ENCODE measurements at places on chromosomes 13 and 19. TPM values are rescaled to one million over a fixed set of nuclear protein-coding genes. Genes with fewer than 3 reads are reported as not detected.
A peak's percentile ranks its signal among the peaks of the same experiment; 100 is the strongest.

Gene IGFL2
- total RNA-seq: not detected

Gene CEACAM7
- not detected for total RNA-seq

Gene LACC1
- total RNA-seq: 3.0 TPM

Gene SLC7A10
- 2.5 TPM for total RNA-seq

Gene FOXA3
- total RNA-seq: 24.9 TPM

DNA sequence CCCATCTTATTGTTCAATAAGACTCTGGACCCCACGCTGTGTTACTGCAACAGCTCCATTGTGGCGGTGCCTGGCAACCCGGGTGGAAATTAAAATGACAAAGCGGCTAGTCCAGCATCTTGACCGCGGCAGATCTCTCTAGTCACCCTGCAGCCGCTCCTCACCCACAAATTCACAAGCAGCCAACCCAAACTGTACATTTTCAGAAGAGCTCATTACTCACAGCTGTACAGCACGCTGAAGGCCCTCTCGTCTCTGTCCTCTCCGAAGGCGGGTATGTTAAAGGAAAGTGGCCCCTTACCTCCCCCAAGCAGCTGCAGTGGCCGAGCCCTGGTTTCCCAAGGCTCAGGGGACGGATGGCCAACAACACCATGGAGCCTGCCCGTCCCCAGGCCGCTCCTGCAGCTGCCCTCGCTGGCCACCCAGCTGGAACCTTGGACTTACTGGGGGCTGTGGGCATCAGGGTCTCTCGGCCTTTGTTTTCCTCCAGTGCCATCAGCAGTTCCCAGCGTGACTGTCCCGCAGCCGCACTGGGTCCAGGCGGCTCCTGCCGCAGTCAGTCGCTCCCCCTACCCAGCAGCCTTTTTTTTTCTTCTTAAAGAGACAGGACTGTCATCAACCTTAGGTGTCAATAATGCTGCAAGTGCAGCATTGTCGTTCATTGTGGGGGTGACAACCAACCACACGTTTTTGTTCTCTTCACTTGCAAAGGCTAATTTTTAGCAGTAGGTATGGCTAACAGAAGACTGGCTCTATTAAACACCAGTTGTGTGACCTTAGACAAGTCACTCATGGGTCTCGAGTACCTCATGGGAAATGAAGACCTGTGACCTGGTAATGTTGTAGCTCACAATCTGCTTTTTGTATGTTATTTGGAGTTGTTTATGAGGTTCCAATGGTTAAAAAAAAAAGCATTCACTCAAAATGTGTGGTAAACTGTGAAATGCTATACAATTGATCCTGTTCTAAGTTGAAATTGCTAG, at the start of gene SACS:
SACS (minus strand) TSS at position 532 of the 983 bp plus-strand sequence. CDS start 22,463 bp downstream, outside the sequence.
- DNase-seq: peak; percentile 86
- H3K36me3 ChIP-seq: peaks cover 9% of the 10 kb centered on the region
- peaks cover 5% of the 10 kb centered on the region for H3K4me1 ChIP-seq
- no peak within 1 kb of the TSS for H3K27ac ChIP-seq

- no peak for DNase-seq
- H3K4me1 ChIP-seq: no peaks in the 10 kb centered on the region
- no peak overlapping the region for H3K27ac ChIP-seq
- no peak overlapping the region for H3K4me3 ChIP-seq
Observed at GRCh38 chr13:49746111-49746510, 46.4 kb downstream of the KPNA3 start.

DNA sequence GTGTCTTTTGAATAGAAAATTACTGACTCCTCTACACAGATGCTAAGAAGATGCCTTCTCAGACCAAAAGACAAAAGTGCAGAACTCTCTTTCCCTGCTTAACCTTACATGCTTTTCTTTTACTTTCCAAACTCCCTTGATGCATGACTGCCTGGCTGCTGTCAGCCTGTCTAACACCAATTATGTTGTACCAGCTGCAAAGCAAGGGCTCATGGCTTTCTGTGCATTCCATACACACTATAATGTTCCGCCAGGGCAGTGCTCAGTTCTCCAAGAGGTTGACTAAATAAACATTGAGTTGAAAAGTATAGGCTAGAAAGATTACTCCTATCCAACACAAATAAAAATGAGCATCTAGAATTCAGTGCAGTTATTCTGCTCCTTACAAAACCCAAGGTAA, 330.4 kb upstream of the NBEA start:
- peaks cover 4% of the 10 kb centered on the region for H3K36me3 ChIP-seq
- no peak overlapping the region for H3K4me3 ChIP-seq
- DNase-seq: no peak
- no peaks in the 10 kb centered on the region for H3K4me1 ChIP-seq

DNA sequence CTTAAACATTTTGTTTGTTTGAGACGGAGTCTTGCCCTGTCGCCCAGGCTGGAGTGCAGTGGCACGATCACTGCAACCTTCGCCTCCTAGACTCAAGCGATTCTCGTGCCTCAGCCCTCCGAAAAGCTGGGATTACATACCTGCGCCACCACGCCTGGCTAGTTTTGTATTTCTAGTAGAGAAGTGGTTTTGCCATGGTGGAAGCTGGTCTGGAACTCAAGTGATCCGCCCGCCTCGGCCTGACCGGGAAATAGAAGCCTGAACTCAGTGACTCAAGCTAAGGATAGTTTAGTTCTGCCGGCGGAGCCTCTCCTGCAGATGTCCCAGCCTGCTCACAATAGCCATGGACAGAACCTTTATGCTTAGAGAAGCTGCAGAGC, 53.0 kb upstream of the ZNF254 start:
- H3K4me1 ChIP-seq: no peaks in the 10 kb centered on the region
- peaks cover 25% of the 10 kb centered on the region for H3K36me3 ChIP-seq
- peak overlapping the region; percentile 100 for H3K4me3 ChIP-seq
- H3K27me3 ChIP-seq: no peaks in the 10 kb centered on the region
- DNase-seq: no peak
- H3K27ac ChIP-seq: peak overlapping the region; percentile 96

GRCh38 chr13:44388427-44389059, 14.9 kb downstream of the SERP2 start:
- no peaks in the 10 kb centered on the region for H3K4me1 ChIP-seq
- no peak overlapping the region for H3K27ac ChIP-seq
- H3K4me3 ChIP-seq: no peak overlapping the region
- no peak for DNase-seq
- no peaks in the 10 kb centered on the region for H3K27me3 ChIP-seq

DNA sequence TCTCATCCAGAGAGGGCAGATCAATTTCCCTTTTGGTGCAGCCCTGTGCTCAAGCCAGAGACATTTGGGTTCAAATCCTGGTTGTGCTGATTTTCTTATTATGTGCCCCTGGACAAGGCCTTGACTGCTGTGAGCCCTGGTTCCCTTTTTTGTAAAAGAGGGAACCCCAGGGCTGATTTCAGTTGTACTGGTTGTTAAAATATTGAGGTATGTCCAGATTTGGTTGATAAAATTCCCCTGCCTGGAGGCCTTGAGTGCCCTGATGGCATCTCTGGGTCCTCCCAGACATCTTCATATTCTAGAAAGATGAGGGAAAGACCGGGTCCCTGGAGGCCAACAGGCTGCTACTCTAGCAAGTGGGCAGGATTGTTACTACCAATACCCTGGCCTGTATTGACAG, 14.4 kb upstream of the PLAUR start:
- H3K27ac ChIP-seq: no peak overlapping the region
- H3K36me3 ChIP-seq: no peaks in the 10 kb centered on the region
- H3K4me3 ChIP-seq: no peak overlapping the region

DNA sequence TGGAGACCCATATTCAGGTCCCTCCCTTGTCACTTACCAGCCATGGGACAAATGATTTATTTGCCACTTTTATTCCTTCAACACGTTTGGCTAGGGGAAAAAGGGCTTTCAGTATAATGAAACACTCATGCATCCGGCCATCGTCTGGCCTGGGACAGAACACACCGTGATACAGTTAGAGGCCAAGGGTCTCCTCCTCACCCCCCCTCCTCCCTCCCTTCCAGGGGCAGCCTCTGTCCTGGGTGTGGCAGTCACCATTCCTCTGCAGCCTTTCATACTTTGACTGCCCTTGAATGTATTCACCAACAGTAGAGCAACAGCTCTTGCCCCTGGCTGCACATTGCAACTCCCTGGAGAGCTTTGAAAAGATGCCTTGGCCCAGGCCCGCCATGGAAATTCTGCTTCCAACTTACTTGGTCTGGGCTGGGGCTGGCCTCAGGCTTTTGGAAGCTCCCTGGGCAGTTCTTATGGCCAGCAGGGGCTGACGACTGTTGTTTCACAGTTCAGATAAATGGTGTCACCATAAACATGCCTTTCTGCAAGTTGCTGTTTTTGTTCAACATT, 3.0 kb downstream of the PAK4 start:
- no peak overlapping the region for H3K4me3 ChIP-seq
- no peak for DNase-seq
- no peaks in the 10 kb centered on the region for H3K27me3 ChIP-seq
- H3K36me3 ChIP-seq: no peaks in the 10 kb centered on the region

DNA sequence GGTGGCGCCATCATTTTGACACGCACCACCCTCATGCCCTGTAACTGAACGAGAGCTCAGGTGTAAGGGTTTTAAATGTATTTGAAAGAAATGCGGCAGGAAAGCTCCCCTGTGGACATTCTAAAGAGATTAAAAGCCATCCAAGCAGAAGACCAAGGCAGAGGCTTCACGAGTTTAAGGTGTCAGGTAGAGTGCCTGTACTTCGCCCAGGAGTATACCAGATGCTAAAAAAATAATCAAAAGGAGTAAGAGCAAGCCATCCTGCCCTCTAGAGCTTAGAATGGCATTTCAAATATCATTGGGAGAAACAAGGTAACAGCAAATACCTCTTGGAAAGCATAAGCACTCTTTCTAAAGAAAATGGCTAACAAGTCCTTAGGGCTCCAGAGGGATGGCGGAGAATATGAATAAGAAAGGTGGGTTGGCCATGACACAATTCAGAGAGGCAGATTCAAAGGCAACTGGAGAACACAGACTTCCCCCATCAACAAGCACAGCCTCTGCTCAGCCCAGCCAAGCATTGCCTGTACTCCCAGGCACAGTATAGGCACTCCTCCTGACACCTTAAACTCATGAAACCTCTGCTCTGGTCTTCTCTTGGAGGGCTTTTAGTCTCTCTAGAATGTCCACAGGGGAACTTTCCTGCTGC, 447.6 kb downstream of the SUCLA2 start:
- H3K27me3 ChIP-seq: no peaks in the 10 kb centered on the region
- H3K27ac ChIP-seq: no peak overlapping the region
- H3K36me3 ChIP-seq: no peaks in the 10 kb centered on the region
- peaks cover 2% of the 10 kb centered on the region for H3K4me1 ChIP-seq
- H3K4me3 ChIP-seq: no peak overlapping the region

GRCh38 chr13:40064154-40065097, 409.0 kb downstream of the COG6 start:
- H3K27me3 ChIP-seq: no peaks in the 10 kb centered on the region
- no peaks in the 10 kb centered on the region for H3K36me3 ChIP-seq
- no peak for DNase-seq

GRCh38 chr19:33879818-33880575, 83.3 kb downstream of the KCTD15 start:
- no peak for DNase-seq
- H3K27ac ChIP-seq: no peak overlapping the region
- H3K4me3 ChIP-seq: no peak overlapping the region
- H3K36me3 ChIP-seq: no peaks in the 10 kb centered on the region

GRCh38 chr19:46809534-46810272, 21.3 kb upstream of the SLC1A5 start:
- H3K4me1 ChIP-seq: no peaks in the 10 kb centered on the region
- H3K27me3 ChIP-seq: no peaks in the 10 kb centered on the region
- H3K4me3 ChIP-seq: no peak overlapping the region
- H3K36me3 ChIP-seq: no peaks in the 10 kb centered on the region
- H3K27ac ChIP-seq: no peak overlapping the region
- DNase-seq: no peak

- peak within 1 kb of the TSS; percentile 92 for H3K4me3 ChIP-seq
- H3K27ac ChIP-seq: no peak within 1 kb of the TSS
- 0 out of 2 replicates have a peak, but pooled peaks cover 2% of the 10 kb centered on the region for H3K36me3 ChIP-seq
- H3K4me1 ChIP-seq: no peaks in the 10 kb centered on the region
- peak; percentile 81 for DNase-seq
Observed at GRCh38 chr19:33064792-33065550, at the start of gene RHPN2. Gene RHPN2 (minus strand): TSS chr19:33064888. CDS start chr19:33064852, 36 bp downstream.
